ENCODE measurements at places on chromosomes 2 and 18.

DNA sequence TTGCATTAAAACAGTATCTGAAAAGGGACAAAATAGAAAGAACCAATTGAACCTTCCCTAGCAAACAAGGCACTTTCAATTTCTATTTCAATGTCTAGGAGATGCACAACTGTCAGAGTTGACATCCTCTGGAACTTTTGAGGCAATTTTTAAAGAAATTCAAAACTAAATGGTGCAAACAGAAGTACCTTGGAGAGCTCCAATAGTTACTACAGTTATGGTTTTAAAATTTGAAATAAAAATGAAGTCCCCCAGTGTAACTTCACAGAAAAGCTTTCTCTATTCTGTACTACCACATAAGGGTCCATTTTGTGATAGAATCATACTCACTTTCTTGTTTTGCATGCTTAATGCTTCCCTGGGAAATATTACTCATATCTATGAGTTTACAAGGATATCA is 162.1 kb downstream of the KCNH7 start:
- no peak for DNase-seq

DNA sequence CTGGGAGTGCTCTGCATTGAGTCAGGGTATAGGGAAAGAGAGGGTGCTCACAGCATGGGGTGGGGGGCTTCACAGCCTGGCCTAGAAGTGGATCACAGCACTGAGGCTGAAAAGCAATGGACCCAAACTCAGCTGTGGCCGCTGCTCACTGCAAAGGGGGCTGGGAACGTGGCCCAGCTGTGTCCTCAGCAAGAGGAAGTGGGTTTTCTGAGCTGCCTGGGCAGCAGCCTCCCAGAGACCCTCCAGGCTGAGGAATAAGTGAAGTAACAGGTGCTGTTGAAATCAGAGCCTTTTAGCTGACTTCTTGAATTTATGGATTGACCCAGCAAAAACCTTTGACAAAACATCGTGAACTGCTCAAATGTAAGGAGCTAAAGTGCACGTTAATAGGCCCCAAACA is 35.2 kb downstream of the PTGR3 start:
- DNase-seq, result no peak

- DNase-seq, result peak; percentile 60
These were observed 8.3 kb downstream of the NEU4 start for GRCh38 chr2:241817126-241817820.

GRCh38 chr2:144460727-144461307 is 59.1 kb downstream of the ZEB2 start:
- no peak for DNase-seq

DNA sequence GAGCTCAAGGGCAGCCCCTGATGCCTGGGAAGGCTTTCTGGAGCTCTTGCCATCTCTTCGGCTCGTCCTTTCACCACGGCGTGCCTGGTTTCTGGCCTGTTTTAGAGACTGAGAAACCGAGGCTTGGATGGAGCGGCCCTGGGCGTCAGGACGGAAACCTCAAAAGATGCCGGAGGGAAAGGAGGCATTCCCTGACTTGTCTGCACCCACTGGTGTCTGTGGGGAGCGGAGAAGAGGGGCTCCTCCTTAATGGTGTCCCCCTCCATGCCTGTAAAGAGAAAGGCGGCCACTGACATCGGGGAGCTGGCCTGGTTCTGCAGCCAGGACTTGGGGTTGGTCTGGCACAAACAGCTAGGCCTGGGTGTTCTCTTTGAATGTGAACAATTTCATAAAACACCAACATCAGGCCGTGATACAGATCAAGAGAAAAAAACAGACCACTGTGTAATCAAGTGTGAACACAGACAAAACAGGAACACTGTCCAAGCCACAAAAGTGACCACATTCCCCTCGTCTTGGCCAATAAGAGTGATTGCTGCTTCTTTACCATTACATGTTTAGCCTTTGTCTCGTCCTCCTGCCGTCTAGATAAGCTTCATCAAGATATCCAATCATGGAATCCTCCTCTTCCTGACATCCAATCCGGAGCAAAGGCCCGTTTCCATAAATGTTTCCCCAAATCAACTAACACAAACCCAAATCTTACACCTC is 633 bp upstream of the ILKAP start:
- DNase-seq, result no peak

- no peak for DNase-seq
These were observed 231.3 kb downstream of the HDAC4 start for GRCh38 chr2:239169311-239170048.

DNA sequence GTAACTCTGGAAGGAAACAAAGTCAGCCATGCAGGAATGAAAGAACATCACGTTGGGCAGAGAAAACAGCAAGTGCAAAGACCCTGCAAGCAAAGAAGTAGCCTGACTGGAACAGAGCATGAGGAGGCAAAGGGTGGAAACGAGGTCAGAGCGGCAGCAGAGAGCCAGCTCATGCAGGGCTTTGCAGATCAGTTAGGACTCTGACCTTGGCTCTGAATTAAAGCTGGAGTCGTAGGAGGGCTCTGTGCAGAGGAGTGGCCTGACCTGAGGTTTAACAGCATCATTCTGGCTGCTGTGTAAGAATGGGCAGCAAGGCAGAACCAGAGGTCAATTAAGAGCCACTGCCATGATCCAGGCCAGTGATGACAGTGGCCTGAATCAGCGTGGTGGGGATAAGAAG is 220.7 kb downstream of the PRKCE start:
- no peak for DNase-seq

DNA sequence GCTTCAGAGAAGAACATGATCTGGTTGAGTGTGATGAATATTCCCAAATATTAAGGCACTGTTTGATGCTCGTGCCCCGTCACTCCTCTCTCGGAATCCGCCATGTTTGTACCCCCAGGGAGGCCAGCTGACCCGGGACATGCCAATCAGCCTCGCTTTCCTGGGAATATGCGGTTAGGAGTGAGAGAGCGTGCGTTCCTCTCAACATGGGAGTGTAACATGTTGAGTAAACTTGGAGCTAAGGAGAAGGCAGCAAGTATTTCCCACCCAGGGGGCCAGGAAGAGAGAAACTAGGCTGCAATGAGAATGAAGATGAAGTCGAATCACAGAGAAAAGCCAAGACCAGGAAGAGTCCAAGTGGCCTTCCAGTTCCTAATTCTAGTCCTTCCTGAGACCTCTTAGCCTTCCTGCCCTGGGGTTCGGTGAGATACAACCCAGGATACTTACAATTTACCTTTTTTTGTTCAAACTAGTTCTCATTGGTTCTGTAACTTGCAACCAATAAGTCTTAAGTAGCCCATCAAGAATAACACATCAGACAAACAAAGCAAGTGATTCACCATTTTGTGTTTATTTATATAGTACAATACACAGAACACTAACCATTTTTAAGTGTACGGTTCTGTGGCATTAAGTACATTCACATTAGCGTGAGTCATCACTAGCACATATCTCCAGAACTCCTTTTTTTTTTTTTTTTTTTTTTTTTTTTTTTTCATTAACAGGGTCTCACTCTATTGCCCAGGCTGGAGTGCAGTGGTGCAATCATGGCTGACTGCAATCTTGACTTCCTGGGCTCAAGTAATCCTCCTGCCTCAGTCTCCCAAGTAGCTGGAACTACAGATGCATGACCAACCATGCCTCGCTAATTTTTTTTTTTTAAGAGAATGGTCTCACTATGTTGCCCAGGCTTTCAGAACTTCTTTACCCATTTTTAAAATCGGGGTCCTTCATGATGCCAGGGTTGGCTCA is 36.4 kb upstream of the SLC1A4 start:
- no peak for DNase-seq

GRCh38 chr2:232420463-232421188 is 14.0 kb downstream of the ALPG start:
- no peak for DNase-seq

- DNase-seq, result no peak
These were observed 321.9 kb upstream of the PKDCC start for GRCh38 chr2:41725901-41726300.

GRCh38 chr2:101012706-101013181 is 10.7 kb downstream of the RPL31 start:
- no peak for DNase-seq

- no peak for DNase-seq
These were observed 74.0 kb upstream of the BCL2L11 start for GRCh38 chr2:111046670-111047069.

DNA sequence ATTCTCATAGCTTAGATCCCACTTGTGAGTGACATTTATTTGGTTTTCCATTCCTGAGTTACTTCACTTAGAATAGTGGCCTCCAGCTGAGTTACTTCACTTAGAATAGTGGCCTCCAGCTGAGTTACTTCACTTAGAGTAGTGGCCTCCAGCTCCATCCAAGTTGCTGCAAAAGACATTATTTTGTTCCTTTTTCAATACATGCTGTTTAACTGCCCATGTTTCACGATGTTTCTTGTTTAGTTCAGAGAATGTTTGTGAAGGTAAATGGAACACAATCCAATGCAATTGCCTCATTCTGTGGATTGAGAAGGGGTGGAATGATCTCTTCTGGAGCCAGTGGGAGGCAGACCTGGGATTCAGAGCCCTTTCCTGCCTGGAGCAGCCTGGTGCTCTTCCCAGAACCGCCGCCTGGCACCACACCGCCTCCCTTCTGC is 273.5 kb upstream of the ATP5MC3 start:
- DNase-seq, result no peak

DNA sequence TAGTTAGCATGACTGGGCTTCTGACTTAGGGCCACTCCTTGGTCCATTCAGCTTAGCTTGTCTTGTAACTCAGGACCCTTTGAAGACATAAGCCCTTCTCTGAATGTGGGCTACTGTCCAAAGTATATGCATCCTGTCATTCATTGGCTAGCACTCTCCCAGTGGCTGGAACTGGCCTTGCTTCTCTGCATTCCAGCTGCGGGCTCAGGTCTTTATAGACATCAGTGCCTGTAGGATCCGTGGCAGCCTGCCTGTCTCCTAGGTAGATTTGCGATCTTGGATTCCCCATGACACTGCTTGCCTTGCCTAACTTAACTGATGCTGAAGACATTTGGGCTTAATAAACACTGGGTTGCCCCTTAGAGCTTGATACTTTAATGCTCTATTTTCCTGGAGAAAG is 170.1 kb downstream of the DCC start:
- no peak for DNase-seq

DNA sequence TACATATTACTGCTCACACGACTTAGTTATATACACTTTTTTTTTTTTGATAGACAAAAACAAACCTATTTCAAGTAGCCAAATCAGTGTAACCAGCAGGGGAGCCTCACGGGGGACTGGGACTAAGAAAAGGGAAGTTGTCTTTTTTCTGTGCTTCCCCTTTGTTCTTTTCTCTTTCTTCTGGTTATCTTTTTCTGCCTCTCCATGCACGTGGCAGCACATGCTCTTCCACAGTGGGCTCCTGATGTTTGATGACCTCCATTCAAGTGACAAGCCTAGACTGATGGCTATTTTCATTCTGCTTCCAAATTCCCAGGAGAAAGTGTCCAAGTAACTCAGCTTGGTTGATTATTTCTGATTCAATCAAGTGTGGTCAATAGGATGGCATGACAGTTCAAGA is 98.2 kb upstream of the STK39 start:
- no peak for DNase-seq

DNA sequence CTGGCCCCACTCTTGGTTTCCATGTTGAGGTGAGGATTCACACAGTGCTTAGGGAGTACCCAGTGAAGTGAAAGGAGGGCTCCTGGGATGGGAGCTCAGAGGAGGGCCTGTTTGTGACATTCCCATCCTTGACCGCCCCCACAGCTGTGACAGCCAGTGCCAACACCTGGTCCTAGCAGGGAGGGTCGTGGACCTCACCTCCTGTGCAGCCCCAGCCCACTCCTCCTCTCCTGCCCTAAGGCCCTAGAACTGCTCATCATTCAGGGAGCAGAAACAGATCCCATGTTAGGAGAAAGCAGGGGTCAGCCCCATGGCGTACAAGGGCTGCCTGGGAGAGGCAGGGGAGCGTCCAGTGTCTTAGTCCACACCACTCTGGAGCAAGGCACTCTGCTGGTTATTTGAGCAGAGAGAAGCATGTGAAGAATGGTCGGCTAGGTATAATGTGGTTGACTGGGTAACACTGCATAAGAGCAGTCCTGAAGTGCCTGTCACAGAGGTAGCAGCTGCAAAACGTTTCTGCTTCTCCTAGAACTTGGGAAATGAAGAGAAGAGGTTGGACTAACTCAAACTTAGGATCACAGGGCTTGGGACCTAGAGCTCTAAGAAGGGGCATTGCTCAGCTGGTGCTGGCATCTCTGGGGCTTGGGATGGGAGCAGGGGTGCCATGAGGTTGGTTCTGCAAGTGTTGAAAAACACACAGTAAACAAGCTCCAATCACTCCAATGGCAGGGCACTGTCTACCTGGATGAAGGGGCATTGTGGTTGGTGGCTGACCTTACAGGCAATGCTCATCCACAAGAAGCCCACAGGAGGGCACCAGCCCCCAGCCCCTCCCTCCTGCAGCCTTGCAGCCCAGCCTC is 55.6 kb downstream of the FAM168B start:
- DNase-seq, result no peak

GRCh38 chr2:66236816-66237802 is 197.8 kb upstream of the MEIS1 start:
- no peak for DNase-seq

GRCh38 chr18:26746826-26747475 is 118.6 kb downstream of the AQP4 start:
- no peak for DNase-seq

DNA sequence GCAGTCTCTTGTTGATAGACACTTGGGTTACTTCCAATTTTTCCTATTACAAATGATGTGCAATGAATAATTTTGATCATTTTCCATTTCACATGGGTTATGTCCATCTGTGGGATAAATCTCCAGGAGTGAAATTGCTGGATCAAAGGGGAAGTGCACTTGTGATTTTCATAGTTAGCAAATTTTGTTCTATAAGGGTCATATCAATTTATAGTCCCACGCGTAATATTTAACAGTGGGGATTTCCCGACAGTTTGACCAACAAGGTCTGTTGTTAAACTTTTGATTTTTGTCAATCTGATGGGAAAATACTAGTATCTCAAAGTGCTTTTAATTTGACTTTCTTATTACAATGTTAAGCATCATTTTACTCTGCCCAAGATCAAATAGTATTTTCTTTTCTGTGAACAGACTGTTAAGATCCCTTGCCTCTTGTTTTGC is 8.3 kb downstream of the IL1B start:
- no peak for DNase-seq

GRCh38 chr18:63736876-63737275 is 34.1 kb downstream of the SERPINB11 start:
- no peak for DNase-seq

DNA sequence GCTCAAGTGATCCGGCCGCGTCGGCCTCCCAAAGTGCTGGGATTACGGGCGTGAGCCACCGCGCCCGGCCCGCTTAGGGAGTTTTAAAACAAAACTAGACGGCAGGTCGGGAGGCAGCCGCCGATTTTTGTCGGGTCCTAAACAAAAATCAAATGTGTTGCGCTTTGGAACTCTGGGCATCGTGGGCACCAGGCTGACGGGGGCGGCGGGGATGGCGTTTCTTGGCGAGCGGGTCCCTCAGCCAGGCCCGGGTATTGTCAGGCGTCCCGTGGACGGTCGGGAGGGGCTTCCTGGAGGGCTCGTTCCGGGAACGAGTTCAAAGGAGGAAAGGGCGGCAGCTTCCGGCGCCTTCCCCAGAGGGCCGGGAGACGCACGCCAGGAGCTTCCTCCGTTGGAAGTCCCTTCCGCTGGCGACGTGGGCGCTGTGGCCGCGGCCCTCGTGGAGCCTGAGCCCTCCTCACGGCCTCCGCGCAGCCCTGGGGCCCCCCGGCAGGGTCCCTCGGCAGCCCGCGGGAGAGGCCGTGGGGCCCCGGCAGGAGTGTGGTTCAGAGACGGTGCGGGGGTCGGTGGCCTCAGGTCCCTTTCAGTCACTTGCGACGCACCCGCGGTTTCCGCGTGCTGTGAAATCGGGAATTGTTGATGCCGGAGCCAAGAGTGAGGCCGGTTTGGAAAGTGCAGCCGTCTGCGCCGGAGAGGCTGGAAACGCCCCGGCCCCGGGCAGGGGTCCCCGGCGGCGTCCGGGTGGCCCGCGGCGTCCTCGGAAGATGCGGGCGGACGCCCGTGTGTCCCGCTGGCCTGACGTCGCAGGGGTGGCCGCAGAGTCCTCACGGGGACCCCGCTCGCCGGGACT is 59.3 kb downstream of the EMILIN2 start:
- peak; percentile 84 for DNase-seq
